ENCODE measurements at places on chromosomes 4 and X.

DNA sequence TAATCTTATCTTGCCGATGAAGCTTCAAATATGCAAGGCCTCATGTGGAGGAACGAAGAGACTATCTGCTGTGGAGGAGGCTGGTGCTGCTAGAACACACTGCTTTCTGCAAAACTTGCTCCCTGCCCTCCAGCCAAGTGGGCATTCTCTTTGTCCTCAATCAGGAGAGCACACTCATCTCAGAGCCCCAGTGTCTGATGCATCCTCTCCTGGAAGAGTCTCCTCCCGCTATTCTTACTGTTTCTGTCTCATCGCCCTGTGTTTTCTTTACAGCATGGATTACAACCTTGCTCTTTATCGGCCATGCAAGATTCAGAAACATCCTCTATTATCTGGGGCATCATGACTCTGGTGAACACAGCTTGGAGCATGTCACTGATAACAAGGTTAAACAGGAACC is 68.2 kb upstream of the MTNR1A start:
- no peak for DNase-seq

- no peak for DNase-seq
Observed at GRCh38 chr4:116400480-116400879, 684.9 kb downstream of the TRAM1L1 start.

DNA sequence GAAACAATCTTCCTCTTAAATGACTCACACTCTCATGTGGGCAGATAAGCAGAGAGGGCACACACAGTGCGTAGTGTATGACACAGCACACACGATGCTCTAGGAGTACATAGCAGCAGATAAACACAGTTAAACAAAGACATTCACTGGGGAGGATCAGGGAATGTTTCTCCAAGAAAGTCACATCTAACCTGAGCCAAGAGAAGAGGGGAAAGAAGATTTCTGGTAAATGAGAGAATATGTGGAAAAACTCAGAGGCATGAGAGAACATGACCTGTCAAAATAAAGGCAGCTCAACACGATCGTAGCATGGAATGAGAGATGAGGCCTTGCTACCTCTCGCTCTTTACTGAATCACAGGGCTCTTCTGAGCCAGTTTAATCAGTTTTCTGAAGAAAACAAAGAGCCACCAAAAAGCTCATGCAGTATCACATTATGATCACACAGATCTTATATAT is 251.0 kb downstream of the ANK2 start:
- DNase-seq: no peak

DNA sequence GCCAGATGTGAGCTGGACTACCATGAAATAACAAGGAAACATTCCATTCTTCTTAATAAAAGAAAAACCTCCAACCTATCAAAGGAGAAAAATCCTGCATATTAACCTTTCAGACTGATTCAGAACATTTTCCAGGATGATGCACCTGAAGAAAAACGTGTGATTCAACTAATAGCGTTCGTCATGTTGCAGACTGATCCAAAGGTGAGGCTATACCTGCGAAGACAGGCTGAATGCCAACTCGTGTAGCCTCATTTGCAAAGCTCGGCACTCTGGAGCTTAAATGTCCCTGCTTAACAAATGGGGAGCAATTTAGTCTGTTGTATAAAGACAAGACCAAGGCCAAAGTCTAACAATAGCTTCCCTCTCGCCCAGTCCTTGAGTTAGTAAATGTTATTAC is 172.0 kb upstream of the NOCT start:
- DNase-seq: no peak

- DNase-seq: no peak
Observed at GRCh38 chr4:175935016-175935661, 123.1 kb upstream of the GPM6A start.

DNA sequence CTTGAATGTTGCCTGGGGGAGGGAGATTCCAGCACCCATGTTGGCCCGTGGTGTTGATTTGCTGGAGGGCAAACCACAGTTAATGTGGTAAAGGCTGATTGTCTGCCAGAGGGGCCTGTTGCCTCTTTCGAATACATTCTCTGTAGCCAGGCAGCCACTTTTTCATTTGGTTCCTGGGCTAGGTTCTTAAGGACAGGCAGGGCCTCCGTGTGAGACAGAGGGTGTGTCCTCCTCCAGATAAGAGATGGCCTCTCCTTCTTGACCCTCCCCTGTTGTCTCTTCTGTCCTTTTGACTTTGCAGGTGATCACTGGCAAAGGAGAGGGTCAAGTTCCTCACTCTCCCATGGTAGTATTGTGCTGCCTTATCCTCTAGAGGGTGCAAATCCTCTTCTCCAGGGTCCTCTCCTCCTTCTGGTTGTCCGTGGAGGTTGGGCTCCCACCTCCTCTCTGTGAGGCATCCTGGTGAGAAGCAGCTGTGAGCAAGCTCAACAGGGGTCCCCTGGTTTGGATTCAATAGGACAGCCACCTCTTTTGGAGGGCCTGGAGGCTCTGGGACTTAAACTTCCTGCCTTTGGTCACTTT is 44.9 kb downstream of the ZNF182 start:
- DNase-seq: no peak

DNA sequence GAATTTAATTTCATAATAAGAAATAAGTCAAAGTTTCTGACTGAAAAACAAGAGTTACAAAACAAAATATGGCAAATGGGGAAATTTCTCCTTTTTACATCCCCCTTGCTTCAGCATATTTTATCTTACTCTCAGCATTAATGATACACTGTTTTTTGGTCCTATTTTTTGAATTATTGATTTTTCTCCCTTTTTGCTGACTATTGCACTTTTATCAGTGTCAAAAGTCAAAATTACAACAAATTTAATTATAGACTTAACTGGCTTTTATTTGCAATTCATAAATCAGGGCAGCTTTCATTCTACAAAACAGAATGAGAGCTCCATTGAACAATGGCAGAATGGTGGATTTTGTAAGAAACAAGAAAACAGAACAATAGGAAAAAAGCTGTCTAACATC is 901.9 kb downstream of the FAT4 start:
- DNase-seq: no peak

- DNase-seq: no peak
Observed at GRCh38 chr4:35038845-35039244, 1205.5 kb downstream of the ARAP2 start.

DNA sequence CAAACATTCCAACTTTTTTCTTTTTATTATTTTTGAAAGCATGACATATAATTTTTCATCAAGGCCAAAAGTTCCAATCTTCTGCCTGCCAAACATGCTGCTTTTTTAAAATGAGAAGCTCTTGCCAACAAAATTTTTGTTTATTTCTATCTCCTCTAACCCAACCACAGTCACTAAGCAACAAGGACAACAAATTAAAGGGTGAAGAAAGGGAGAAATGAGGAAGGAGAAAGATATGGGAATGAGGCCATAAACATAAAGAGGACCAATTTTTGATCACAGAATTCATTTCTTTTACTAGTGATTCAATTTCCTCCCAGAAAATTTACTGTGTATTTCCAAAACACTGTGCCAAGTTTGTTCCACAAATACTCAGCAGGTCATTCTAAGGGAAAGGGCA is 537.0 kb upstream of the DIAPH2 start:
- DNase-seq: no peak

GRCh38 chr4:74490736-74491135 is 45.8 kb downstream of the AREG start:
- DNase-seq: no peak

- DNase-seq: no peak
Observed at GRCh38 chr4:108350332-108350731, 181.6 kb upstream of the LEF1 start.

- no peak for DNase-seq
Observed at GRCh38 chr4:166700592-166700991, 533.7 kb downstream of the SPOCK3 start.

GRCh38 chrX:39144956-39145355 is 343.7 kb downstream of the MID1IP1 start:
- DNase-seq: no peak

DNA sequence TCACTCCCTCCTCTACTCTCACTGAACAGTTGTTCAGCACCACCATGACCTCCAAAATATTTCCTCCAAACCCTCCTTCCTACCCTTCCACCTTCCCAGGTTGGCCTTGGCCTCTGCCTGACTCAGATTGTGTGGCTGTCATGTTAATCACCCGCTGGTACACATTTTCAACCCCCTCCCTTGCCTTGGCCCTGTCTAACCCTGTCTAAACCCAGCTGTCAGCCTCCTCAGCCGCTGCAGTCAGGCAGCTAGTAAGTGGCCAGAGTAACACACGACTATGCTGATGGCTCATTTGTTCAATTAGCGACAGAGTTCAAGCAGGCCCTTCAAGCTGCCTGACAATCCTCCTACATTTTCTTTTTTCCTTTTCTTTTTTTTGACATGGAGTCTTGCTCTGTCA is 18.0 kb downstream of the ING2 start:
- no peak for DNase-seq

DNA sequence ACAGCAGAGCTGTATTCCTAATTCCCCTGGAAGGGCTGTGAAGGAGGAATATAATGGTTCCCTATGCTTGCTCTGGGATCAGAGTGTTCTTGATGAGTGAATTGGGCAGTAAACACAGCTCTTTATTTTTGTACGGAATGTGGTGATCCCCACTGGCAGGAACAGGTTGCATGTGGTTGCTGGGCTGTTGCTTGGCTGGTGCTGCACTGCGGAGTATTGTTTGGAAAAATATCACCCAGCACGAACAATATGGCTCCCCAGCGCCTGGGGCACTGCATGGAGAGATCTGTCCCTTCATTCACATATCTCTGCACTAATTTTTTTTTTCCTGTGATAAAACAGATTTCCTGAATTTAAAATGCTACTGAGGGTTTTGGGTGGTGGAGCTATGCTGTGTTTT is 119.7 kb downstream of the MGST2 start:
- DNase-seq: no peak

- DNase-seq: no peak
Observed at GRCh38 chrX:66200050-66200664, 36.1 kb downstream of the HEPH start.

DNA sequence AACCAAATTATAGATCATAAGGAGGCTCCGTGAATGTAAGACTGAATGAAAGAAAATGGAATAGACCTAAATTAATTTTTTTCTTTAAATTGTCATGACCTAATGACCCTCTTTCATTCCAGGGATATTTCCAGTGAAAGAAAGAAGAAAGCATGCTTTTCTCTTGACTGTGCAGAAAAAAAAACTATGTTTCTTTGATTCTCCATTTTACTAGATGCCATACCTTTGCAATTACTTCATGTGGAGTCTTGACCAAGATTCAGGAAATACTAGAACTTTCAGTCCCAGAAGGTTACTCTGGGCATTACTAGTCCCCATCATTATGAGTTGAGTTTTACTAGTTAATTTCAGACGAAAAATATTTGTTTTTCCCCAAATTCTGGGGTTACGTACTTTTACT is 6.4 kb upstream of the COMMD8 start:
- no peak for DNase-seq

DNA sequence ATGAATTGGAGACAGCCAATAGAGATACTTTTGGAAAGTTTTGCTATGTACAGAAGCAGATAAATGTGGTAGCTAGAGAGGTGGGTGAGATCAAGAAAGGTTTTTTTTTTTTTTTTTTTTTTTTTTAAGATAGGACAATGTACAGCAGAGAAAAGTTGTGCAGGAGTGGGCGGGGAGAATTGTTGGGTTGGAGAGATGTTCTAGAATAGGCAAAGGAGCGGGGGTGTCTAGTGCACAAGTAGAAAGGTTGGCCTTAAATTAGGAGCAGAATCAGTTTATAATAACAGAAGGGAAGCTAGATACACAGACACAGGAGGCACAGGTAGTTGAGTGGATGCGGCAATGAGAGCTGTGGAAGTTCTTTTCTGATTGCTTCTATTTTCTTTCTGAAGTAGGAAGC is 66.2 kb upstream of the PGK1 start:
- DNase-seq: no peak

DNA sequence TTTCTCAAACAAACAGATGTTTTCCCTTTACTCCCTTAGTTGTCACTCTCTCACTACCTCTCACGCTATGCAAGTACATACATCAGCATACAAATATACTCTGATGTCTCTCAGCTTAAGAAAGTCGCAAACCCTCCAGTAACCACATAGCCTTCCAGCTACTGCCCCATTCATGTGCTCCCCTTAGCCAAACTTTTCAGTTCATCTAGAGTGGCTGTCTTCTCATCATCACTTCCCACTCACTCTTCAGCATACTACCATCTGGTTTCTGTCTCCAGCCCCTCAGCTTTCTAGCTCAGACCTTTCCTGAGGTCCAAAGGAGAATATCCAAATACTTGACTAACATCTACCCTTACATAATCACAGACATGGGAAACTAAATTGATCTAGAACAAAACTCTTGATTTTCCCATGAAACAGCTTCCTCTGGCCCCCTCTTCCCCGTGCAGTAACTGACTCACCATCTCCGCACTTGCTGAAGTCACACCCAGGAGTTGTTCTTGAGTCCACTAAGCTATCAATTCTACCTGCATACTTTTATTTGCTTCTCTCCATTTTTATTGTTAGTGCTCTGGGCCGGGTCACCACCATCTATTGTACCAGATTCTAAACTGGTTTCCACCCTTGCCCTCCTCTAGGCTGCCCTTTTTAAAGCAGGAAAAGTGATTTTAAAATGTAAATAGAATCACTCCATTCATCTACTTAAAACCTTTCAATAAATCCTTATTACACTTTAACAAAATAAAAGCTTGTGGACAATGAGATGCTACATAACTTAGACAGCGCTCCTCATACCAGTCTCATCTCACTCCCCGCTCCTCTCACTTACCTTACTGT is 57.2 kb downstream of the CASP6 start:
- DNase-seq: no peak

DNA sequence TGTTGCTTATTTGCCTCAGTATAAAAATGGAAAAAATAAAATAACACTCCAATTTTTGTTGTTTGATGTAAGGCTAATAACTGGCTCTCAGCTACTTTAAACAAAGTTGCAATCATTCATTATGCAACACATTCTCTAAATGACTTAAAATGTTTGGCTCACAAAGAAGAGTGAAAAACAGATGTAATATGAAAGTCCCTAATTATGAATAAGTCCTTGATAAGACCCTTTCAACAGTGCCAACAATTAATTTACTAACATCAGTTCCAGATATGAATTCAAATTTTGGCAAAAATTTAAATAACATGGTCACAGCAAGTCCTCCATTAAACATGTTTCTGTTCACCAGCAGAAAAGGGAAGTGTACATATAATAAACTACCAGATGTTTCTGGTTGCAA is 69.8 kb downstream of the PAPSS1 start:
- DNase-seq: no peak

GRCh38 chr4:40963897-40964478 is 214.2 kb downstream of the NSUN7 start:
- DNase-seq: no peak

- no peak for DNase-seq
Observed at GRCh38 chrX:131792356-131792749, 230.7 kb upstream of the STK26 start.

- no peak for DNase-seq
Observed at GRCh38 chr4:59685626-59686025, 1514.5 kb upstream of the ADGRL3 start.

- DNase-seq: no peak
Observed at GRCh38 chr4:87716371-87717265, 66.5 kb downstream of the DMP1 start.

DNA sequence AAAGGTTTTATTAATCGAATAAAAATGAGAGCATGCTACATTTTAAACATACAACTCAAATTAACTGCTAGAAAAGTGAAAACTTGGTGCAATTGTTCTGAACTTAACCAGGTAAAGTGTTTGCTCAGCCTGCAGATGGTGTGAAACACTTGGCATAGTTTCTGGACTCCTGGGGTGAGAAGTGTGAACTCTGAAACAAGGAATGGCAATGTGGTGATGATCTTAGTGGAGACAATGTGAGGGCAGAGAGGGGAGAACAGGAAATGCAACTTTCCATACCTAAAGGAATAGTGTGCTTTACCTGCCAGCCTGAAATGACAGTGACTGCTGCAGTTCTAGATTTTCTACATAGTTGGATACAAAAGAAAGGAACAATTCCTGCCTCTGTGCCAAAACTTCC is 57.4 kb downstream of the CCSER1 start:
- no peak for DNase-seq
